ENCODE measurements at places on chromosomes 16 and 17.

- DNase-seq: no peak
Measured at GRCh38 chr16:87271256-87271655, 45.9 kb downstream of the C16orf95 start.

DNA sequence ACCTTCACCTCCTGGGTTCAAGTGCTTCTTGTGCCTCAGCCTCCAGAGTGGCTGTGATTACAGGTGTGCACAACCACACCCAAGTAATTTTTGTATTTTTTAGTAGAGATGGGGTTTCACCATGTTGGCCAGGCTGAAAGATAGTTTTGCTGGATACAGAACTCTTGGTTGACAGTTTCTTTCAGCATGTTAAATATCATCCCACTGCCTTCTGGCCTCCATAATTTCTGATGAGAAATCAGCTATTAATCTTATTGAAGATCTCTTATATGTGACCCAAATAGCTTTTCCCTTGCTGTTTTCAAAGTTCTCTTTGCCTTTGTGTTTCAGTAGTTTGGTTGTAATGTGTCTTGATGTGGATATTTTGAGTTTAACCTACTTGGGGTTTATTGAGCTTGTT, 50.3 kb upstream of the BRD7 start:
- DNase-seq: no peak

GRCh38 chr17:54814371-54814770, 86.3 kb upstream of the TOM1L1 start:
- no peak for DNase-seq

GRCh38 chr17:72891627-72892026, 200.9 kb downstream of the SLC39A11 start:
- no peak for DNase-seq

GRCh38 chr17:46873941-46874645, 22.7 kb downstream of the WNT9B start:
- no peak for DNase-seq

GRCh38 chr16:66300037-66300436, 66.5 kb upstream of the CDH5 start:
- no peak for DNase-seq

DNA sequence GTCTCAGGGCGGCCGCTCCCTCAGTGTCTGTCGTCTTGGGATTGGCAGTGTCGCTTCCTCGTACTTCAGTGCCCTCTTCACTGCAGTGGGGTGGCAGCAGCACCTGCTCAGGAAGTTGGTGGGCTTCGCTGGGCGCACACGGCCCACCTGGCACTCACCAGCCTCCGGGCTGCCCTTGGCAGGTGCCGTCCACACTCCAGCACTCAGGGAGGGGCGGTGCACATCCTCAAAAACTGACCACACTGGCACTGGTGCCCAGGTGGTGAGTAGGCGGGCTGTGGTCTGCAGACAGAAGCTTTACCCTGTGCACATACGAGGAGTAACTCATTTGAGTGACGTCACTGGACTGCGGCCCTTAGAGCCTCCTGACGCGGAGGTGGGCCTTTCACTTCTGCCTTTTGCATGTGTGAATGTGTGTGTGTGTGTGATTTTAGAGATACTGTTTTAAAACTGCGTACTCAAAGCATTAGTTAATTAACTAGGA, 94.6 kb downstream of the BANP start:
- DNase-seq: peak; percentile 10

- no peak for DNase-seq
Measured at GRCh38 chr17:33285413-33285812, 7.7 kb downstream of the ASIC2 start.

GRCh38 chr16:90022209-90023077, 3.2 kb upstream of the DBNDD1 start:
- DNase-seq: peak; percentile 89

GRCh38 chr16:61957075-61957855, 79.0 kb downstream of the CDH8 start:
- no peak for DNase-seq

GRCh38 chr16:89478576-89479221, 11.7 kb downstream of the ANKRD11 start:
- DNase-seq: peak; percentile 29

- no peak for DNase-seq
Measured at GRCh38 chr17:161481-161880, 20.0 kb downstream of the DOC2B start.

DNA sequence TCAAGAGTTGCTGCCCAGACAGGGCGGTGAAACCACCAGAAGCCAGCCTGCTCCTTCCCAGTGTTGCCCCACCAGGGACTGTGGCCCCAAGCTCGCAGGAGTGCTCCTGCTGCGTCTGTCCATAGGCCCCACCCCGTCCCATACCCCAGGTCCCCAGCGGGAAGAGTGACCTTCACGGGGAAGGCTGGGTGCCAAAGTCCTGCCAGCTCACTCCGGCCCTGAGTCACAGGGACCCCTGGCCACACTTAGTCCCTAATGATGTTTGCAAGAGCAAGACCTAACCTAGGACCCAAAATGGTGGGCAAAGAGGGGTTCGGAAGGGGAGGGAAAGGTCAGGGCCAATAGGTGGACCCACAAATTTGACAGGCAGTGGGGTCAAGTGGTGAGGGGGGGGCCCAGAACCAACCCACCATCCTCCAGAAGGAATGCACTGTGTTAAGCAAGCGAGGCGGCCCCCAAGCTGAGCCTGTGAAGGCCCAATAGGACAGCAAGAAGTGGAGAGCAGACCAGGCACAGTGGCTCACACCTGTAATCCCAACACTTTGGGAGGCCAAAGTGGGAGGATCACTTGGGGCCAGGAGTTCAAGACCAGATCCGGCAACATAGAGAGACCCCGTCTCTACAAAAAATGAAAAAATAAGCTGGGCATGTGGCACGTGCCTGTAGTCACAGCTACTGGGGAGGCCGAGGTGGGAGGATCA, 3.3 kb downstream of the DOK4 start:
- DNase-seq: no peak

DNA sequence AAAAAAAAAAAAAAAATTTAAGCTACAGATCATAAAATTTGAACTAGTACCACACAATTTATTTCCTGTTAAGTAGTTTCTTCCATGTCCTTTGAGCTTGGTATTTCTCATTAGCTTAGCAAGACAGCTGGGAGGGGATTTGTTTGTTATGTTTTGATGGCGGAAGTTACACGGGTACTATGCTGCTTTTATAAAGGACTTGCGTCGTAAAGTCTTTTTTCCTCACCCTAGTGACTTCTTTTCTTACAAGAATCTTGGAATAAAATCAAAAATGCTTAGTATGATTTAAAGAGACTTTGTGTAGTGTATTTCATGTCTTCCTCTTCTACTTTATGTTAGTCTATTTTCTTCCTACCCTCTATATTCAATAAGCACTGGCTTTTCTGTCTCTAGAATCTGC, 89.1 kb downstream of the NLK start:
- no peak for DNase-seq

GRCh38 chr16:19907161-19907992, 22.7 kb upstream of the GPRC5B start:
- DNase-seq: peak; percentile 67

DNA sequence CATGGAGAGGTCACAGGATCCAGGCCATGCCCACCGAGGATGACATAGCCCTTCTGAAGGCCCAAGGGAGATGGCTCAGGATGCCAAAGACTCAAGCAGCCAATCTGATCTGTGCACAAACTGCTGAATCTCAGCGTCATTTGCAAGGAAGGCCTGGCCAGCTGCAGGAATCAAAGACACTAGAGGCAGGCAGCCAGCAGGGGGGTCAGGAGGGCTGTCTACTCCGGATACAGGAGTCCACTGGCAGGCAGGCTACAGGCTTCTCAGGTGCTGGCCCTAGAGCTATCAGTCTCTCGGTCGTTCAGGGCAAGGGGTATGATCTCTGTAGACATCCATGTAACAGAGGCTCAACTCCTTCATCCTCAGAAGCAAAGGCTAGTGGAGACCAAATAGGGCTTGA, 1735.3 kb downstream of the TP53TG3F start:
- no peak for DNase-seq

DNA sequence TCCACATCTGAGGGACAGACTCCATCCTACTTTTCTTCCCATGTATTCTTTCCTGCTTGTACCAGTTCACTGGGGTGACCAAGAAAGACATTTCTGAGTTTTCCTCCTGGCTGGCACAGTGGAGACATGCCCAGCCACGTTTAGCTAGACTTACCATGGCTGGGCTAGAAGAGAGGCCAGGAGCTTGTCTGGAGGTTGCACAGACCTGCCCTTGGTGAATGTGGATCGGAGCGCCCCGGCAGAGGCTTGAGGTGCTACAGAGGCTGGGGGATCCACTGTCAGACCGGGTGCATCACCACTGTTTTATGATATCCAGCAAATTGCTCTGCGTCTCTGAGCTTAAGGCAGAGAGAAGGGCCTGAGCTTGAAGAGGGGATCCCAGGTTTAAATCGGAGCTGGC, 3.5 kb downstream of the IL4R start:
- DNase-seq: no peak

- DNase-seq: no peak
Measured at GRCh38 chr17:7633093-7633492, 3.2 kb downstream of the SHBG start.

GRCh38 chr17:81176666-81177065, 10.6 kb upstream of the AATK start:
- DNase-seq: no peak

DNA sequence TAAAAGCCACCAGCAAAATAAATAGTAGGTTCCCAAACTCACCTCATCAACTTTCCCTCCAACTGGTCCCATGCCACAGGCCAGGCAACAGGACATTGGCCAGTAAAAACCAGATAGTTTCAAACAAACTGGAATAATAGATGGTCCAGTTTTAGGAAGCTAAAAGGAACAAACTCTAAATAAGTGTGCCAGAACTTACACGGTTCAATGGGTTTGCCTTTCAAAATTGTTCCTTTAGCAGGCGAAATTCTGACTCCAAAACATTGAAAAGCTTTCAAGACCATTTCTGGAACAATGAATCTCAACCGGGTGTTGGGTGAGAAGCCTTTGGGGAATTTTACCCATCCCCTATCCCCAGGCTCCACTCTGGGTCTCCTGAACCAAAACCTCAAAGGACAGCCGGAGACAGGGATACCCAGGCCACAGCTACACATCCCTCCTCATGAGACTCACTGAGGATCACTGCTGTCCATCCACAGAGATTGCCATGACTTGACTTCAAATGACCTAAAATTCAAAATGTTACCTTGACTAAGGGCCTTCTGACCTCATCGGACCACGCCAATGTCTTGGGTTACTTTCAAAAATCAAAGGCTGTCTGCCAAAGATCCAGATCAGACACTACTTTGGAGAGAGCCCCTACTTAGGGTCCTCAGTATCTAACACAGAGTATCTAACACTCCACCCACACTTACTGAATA, 13.0 kb downstream of the AXIN2 start:
- no peak for DNase-seq

DNA sequence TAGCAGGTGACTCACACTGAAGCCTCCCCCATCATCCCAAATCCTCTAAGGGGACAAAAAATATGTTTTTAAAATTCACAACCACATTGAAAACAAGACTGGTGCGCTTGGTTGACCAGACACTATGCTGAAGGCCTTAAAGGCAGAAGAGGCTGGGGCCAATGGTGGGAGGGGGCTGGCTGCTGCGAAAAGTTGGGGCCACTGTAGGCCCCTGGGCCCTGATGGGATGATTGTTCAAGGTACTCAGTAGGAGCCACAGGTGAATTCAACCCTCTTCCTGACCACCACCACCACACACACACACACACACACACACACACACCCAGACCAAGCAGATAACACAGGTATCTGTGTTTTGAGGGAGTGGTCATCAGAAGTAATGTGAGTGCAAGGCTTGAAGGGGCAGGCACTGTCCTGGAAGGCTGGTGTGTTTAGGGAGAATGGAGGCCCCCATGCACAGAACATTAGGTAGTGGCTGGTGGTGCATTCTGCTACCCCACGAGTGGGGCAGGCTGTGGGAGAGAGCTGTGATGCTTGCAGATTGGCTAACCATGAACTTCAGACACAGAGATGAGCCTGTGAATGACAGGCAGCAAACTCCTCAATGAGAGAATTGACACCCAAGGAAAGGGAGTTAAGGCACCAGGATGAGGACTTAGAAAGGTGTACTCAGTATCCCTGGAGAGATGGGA, 55.0 kb downstream of the NT5M start:
- DNase-seq: no peak

DNA sequence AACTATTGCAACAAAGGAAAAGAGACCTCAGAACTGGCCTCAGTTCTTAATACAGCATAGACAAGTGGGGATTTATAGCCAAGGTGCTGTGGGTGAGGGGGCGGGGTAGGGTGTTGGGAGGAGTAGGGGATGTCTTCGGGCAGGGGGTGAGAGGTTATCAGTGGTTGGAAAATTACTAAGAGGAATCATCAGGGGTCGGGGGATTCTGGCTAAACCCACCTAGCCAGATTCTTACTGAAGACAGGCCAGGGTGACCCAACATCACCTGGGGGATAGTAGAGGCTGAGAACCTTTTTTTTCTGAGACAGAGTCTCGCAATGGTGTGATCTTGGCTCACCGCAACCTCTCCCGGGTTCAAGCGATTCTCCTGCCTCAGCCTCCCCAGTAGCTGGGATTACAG, 32.6 kb downstream of the HS3ST3B1 start:
- DNase-seq: no peak

- no peak for DNase-seq
Measured at GRCh38 chr17:55286681-55287589, 22.2 kb downstream of the HLF start.

- DNase-seq: no peak
Measured at GRCh38 chr17:19631905-19632304, 16.6 kb upstream of the ALDH3A2 start.

GRCh38 chr17:61017317-61018006, 339.8 kb downstream of the BCAS3 start:
- DNase-seq: no peak

GRCh38 chr16:340370-341091, 12.0 kb downstream of the AXIN1 start:
- no peak for DNase-seq

DNA sequence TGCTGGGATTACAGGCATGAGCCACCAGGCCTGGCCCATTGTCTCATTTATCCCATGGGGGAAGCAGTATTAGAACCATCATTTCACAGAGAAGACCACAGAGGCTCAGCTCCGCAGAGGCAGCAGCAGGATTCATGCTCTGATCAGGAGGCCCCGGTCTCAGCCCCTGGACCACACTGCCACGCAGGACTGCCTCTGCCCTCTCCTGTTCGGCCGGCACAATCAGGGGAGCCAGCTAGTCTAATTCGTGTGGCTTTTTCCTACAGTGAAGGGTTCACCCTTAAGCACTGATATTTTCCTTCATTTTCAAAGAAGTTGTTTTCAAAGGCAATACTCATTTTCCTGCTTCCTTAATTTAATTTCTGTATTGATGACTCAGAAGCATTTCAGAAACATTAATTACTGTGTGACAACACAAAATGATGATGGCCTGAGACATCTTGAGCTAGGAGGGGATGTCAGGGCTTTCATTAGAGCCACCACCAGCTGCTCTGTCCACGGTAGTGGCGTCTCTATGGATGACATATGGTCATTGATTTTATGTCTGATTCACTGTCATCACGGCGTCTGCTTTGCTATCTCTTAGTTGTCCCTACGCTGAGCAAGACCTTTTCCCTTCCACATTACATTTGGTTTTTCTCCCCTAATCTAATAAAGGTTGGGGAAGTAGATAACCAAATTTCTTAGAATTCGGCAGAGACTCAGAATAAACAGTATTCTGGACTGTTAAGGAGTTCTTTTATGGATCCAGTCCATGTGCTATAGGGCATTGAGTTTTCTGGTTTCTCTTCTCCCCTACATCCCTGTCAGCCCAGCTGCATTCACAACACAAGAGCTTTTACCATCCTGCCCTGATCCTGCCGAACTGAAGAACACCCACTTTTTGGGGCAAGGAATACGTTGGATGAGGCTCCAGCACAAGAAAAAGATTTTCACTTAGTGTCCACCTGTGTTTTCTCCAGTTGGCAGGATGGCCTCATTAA, 314.0 kb downstream of the SLC39A11 start:
- no peak for DNase-seq
